ENCODE measurements at places on chromosomes 7 and 10. TPM values are rescaled to one million over a fixed set of nuclear protein-coding genes. Genes with fewer than 3 reads are reported as not detected.

GHRHR gene
- polyA plus RNA-seq = not detected

TSPAN14 gene
- 87.0 TPM for polyA plus RNA-seq

CBX3 gene
- 86.4 TPM for polyA plus RNA-seq

ASB10 gene
- not detected for polyA plus RNA-seq

ANKRD1 gene
- 0.06 TPM for polyA plus RNA-seq

IFIT3 gene
- polyA plus RNA-seq = 30.2 TPM

HABP2 gene
- not detected for polyA plus RNA-seq

TMEM184A gene
- polyA plus RNA-seq = 15.6 TPM

FHIP2A gene
- polyA plus RNA-seq = 14.9 TPM

NEUROD6 gene
- polyA plus RNA-seq = not detected

IL2RA gene
- not detected for polyA plus RNA-seq

ECHS1 gene
- 18.1 TPM for polyA plus RNA-seq

ZNF107 gene
- 2.9 TPM for polyA plus RNA-seq

TBXAS1 gene
- polyA plus RNA-seq = 1.8 TPM

CDK1 gene
- polyA plus RNA-seq = 5.2 TPM

GIMAP4 gene
- 0.07 TPM for polyA plus RNA-seq

BTBD16 gene
- 3.3 TPM for polyA plus RNA-seq

WDR11 gene
- polyA plus RNA-seq = 79.2 TPM

CACNB2 gene
- 0.15 TPM for polyA plus RNA-seq

DYDC2 gene
- polyA plus RNA-seq = not detected

CTAGE8 gene
- 0.88 TPM for polyA plus RNA-seq

SPDYE1 gene
- not detected for polyA plus RNA-seq

SLC26A5 gene
- polyA plus RNA-seq = not detected

AKR1C4 gene
- polyA plus RNA-seq = not detected

ATOH7 gene
- 0.04 TPM for polyA plus RNA-seq

TAS2R4 gene
- polyA plus RNA-seq = 0.24 TPM

HMX2 gene
- polyA plus RNA-seq = not detected

DUSP5 gene
- 55.5 TPM for polyA plus RNA-seq

COBL gene
- 4.4 TPM for polyA plus RNA-seq

FOXI2 gene
- polyA plus RNA-seq = not detected

SPDYE9 gene
- polyA plus RNA-seq = not detected

LRRC4 gene
- polyA plus RNA-seq = 0.01 TPM

WEE2 gene
- not detected for polyA plus RNA-seq

KCND2 gene
- polyA plus RNA-seq = not detected

LIPJ gene
- 0.08 TPM for polyA plus RNA-seq

CYP26A1 gene
- not detected for polyA plus RNA-seq

TUBB8 gene
- 0.10 TPM for polyA plus RNA-seq

MRPS24 gene
- 104 TPM for polyA plus RNA-seq

RASA4B gene
- polyA plus RNA-seq = 0.49 TPM

CABCOCO1 gene
- 0.40 TPM for polyA plus RNA-seq

LLCFC1 gene
- polyA plus RNA-seq = not detected

SND1 gene
- 173 TPM for polyA plus RNA-seq

AP3M1 gene
- 44.1 TPM for polyA plus RNA-seq

FLNC gene
- polyA plus RNA-seq = 0.03 TPM

ZC3HAV1 gene
- 46.1 TPM for polyA plus RNA-seq

ZNF282 gene
- 14.7 TPM for polyA plus RNA-seq

RBM48 gene
- 5.3 TPM for polyA plus RNA-seq

Measured in keratinocyte (primary cell).